Metanephros (tissue), 2 donors: ENCODE measurements at places on chromosomes 6 and 20. TPM values are rescaled to one million over a fixed set of nuclear protein-coding genes. Genes with fewer than 3 reads are reported as not detected.

Gene TGM3
- 0.70 TPM for total RNA-seq

Gene BPIFB1
- total RNA-seq, result not detected

Gene ID1
- total RNA-seq, result 748 TPM

Gene CGA
- 0.35 TPM for total RNA-seq

Gene CNR1
- total RNA-seq, result 0.53 TPM

Gene EPPIN
- total RNA-seq, result not detected

Gene ERVFRD-1
- total RNA-seq, result not detected

Gene SAMD3
- total RNA-seq, result 2.0 TPM

Gene GNAS-AS1
- 2.6 TPM for total RNA-seq

Gene RAD21L1
- total RNA-seq, result not detected

Gene PI16
- 8.8 TPM for total RNA-seq

Gene CYP39A1
- total RNA-seq, result 7.4 TPM

Gene PAX1
- total RNA-seq, result 0.23 TPM

Gene ARFGEF3
- total RNA-seq, result 8.1 TPM

Gene PKIB
- total RNA-seq, result 2.3 TPM
